ENCODE measurements at places on chromosomes 3 and 15.

DNA sequence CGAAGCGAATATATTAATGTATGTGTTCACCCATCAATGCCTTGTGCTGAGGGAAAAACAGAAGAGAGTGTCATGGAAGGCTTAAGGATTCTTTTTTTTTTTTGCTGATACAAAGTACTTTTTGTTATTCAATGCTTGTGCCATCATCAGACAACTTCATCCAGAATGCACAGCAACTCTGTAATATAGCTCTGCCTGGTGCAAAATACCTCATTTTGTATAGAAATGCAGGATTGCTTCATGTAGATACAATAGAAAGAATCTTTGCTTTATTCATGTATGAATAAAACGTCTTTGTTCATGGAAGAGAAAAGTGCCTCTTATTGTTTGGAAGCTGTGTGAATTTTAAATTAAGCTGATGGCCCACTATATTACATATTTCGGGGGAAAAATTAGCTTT lies 62.9 kb downstream of the SH3GL3 start:
- DNase-seq: no peak

DNA sequence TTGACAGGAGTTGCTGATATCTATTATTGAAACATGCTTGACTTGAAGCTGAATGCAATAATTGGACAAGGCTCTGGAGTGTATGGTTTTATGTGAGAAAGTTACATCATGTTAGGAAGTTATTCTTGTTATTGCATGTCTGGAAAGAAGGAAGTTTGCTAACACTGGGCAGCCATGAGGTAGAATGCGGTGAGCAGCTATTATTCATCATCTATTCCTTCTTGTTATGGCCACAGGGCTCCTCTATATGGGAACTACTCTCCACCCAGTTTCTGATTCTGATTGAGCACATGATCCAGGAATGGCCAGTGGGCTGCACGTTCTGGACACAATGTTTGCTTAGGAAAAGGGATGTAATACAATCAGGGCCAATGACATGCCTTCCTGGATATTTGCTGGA lies 37.8 kb upstream of the SCN5A start:
- DNase-seq: no peak

DNA sequence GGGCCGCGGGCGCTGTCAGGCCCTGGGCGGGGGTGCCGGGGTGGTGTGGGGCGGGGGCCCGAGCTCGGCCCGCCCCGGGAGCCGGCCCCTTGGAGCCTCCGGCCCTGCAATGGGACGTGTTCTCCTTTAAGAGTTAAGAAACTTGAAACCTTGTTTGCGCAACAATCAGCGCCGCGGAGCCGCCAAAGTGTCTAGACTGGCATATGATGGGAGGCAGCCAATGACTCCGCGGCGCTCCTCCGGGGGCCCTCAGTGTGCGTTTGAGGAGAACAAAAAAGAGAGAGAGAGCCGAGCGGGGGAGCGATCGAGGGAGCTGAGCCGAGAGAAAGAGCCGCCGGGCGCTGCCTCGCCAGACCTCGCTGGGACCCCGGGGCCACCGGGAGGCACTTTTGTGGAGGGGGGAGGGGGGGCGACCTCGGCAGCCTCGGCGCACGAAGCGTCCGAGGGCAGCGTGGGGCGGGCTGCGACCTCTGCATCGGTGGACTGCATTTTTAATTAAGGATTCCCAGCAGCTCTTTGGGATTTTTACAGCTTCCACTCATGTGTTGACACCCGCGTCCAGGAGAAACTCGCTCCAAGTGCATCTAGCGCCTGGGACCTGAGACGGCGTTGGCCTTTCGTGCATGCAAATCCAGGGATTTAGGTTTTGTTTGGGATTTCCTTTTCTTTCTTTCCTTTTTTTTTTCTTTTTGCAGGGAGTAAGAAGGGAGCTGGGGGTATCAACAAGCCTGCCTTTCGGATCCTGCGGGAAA lies at the start of gene SMAD6:
Gene SMAD6, plus strand, starts transcription at position 202 of the 752 bp plus-strand sequence. CDS start 1,023 bp downstream, outside the sequence.
- peak; percentile 62 for DNase-seq

GRCh38 chr3:186985661-186986364 lies 55.5 kb downstream of the ST6GAL1 start:
- DNase-seq: no peak

GRCh38 chr15:42848846-42849245 lies 71.7 kb downstream of the TTBK2 start:
- DNase-seq: no peak

- no peak for DNase-seq
These were observed 6.6 kb downstream of the RHO start for GRCh38 chr3:129535075-129535474.

DNA sequence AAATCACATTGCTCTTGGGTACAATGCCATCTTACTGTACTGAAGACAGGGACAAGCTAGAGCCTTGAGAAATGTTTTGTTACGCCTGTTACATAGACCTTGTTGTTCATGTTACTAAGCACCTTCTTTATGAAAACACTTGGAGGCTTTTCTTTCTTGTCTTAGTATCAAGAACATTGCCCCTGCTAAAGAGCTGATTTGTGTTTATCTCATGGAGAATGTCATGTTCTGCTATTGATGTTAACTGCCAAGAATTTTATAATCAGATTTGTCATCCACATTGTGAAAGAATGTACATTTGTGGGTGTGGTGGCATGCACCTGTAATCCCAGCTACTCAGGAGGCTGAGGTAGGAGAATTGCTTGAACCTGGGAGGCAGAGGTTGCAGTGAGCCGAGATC lies 431.3 kb upstream of the MDFIC2 start:
- DNase-seq: no peak

DNA sequence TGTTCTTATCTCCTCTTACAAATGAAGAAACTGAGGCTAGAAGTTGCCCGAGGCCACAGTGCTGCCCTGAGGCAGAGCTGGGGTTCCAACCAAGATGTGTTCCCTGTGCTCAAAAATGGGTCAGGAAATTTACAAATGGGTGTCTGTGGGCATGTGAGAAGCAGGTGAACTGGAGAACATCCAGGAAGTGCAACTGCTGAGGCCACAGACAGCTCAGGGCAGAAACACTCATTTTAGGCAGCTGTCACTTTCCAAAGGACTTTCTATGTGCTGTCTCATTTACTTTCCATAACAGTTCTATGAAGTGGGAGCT lies 47.2 kb upstream of the ATP2B2 start:
- DNase-seq: no peak

DNA sequence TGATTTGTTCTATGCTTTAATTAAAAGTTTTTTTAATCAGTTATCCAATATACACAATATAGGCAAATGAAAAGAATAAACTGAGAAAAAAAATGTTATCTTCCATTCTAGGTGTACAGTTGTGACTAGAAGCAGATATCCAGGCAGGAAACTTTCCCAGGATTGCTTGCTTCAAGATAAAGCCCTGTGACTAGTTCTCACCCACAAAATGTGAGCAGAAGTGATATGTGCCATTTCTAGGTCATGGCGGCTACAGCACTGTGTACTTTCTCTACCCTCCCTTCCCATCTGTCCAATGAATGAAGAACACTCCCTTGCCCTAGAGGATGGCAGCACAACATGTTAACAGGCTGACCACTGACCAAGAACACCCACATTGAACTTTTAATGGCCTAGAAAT lies 110.5 kb upstream of the STT3B start:
- DNase-seq: no peak

DNA sequence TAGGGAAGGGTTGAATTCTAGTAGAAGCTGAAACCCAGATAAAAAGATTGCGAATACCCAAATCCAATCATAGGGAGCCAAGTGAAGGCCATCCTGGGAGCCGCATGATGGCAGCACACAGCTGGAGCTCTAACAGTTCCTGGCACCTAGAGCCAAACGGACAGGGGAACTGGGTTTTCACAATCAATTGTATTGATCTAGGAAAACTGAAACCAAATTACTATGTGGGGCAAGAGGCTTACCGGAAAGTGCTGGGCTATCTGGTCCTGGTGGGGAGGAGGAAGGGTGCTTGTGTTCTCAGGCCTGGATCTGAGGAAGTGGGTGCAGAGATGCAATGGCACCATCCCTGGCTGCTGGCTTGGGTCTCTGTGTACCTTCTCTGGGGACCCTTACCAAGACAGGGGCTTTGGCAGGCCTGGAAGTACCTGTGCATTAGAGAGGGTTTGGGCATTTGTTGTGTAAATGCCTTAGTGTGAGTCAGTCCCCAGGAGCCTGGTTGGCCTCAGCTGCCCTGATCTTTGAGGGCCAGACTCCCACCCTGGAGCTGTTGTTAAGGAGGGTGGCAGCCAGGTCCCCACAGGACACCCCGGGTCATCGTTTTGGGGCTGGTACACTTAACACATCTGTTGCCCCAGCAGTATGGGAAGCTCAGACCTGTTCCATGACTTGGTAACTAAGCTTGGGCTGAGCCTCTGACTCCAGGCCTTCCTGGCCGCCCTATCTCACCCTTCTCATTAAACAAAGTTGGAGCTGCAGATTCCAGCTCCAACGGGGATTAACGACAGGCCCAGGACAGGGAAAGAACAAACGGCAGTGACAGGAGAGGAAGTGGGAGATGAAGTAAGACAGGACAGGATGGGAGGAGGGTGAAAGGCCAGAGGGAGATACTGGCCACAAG lies 8.9 kb upstream of the FURIN start:
- DNase-seq: no peak

DNA sequence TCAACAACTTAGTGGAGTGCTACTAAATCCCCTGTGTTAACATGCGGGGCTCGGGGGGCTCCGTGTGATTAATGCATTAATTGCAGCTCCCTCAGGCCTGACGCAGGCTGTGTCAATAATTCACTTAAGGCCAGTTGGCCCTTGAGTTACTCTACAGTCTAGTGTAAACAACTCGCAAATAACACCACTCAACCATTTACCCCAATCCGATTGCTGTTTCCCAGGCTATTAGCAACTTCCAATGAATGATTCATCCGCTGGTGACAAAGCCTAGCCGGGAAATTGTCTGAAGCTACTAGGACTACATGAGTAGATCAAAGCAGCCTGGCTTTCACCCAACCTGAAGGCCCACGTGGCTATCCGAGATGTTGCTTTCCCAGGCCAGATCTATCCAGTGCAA lies 121.3 kb upstream of the SOX14 start:
- DNase-seq: no peak

DNA sequence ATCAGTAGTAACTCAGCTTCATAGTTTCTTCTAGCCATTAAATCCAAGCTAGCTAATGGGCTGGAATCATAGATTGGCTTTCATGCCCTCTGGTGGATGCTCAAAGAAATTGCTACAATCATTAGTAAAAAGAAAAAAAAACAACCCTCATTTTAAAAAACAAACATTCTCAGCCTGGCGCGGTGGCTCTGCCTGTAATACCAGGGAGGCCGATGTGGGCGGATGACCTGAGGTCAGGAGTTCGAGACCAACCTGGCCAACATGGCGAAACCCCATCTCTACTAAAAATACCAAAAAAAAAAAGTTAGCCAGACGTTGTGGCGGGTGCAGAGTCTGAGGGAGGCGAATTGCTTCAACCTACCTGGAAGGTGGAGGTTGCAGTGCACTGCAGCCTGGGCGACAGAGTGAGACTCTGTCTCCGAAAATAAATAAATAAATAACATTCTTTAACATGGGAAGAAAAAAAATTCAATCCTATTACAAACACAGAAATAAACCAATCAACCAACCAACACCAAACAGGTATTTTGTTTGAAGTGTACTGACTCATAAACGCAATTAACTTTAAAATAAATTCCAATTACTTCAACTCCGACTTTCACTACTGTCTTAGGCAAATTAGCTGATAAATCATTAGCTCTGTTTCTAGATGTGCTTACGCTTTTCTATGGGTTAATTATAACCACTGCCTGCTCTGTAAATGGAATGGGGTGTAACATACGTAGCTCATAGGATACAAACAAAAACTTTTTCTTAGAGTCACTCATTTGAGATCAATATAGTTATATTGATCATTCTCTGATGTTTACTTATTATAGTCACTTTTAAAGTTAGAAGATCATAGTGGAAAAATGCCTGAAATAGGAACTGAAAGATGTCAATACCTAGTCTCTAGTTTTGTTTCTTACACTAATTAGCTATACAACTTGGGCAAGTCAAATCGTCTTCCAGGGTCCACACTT lies 24.9 kb downstream of the TMEM207 start:
- DNase-seq: no peak

GRCh38 chr15:26867200-26868007 lies 542 bp downstream of the GABRA5 start:
- no peak for DNase-seq

DNA sequence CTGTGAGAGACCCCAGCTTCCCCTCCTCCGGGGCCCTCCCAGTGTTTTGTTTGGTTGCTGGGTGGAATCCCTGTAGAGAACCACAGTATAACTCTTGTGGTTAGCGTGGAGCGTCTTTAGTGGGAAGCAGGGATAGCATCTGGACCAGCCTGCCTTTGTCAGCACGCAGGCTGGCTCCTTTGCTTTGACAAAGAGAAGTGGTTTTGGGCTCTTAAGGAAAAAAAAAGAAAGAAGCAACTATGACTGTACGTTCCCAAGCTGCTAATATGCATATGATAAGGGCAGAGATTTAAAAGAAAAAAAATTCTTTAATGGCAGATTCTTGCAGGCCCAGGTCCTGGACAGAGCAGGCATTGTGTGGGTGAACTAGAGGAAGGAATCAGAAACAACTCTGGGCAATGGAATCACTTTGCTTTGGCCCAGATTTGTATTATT lies 340.8 kb upstream of the CTDSPL start:
- no peak for DNase-seq

- no peak for DNase-seq
These were observed 97.5 kb downstream of the BDH1 start for GRCh38 chr3:197458179-197458707.

- no peak for DNase-seq
These were observed 138.7 kb downstream of the ZPLD1 start for GRCh38 chr3:102573483-102574028.

GRCh38 chr15:35170207-35170606 lies 85.1 kb upstream of the NANOGP8 start:
- DNase-seq: no peak

DNA sequence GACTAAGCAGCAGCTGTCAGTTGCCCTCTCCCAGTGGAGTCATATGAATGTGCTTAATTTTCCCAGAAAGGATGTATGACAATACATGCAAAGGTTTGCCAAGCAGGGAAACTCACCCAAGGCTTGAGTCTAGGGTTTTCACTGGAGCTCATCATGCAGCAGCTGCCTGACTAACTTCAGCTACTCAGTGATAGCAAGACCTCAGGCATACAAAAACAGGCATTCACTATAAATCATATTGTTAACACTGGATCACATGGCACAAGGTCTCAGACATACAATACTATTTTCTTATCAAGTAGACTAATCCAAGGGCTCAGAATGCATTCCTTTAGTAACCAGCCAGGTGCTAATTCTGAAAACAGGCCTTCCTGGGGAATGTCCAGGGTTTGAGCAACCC lies 85.0 kb upstream of the STAC start:
- DNase-seq: no peak

DNA sequence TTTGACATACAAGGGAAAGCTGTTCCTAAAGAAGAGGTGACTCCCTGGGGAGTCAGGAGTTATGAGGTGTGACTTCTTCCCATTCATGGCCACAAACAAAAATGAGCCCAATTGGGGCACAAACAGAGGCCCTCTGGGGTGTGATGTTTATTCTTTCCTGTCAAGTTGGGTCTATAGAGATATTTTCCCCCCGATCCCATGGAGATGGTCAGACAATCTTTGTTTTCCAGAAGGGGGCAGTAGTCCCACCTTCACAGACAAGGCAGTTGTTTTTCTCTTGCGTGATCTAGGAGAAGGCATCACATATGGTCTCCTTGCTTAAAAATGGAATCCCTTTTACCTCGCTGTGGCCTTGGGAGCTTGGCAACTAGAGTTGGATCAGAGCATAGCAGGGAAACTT lies 110.3 kb downstream of the MFSD1 start:
- no peak for DNase-seq
